IPS DF 6.9 (cell line): ENCODE measurements at places on chromosomes 12 and 14.
A peak's percentile ranks its signal among the peaks of the same experiment; 100 is the strongest.

GRCh38 chr12:42652048-42652447 lies 62.5 kb upstream of the PRICKLE1 start:
- no peaks in the 10 kb centered on the region for H3K36me3 ChIP-seq
- no peak overlapping the region for H3K27ac ChIP-seq

DNA sequence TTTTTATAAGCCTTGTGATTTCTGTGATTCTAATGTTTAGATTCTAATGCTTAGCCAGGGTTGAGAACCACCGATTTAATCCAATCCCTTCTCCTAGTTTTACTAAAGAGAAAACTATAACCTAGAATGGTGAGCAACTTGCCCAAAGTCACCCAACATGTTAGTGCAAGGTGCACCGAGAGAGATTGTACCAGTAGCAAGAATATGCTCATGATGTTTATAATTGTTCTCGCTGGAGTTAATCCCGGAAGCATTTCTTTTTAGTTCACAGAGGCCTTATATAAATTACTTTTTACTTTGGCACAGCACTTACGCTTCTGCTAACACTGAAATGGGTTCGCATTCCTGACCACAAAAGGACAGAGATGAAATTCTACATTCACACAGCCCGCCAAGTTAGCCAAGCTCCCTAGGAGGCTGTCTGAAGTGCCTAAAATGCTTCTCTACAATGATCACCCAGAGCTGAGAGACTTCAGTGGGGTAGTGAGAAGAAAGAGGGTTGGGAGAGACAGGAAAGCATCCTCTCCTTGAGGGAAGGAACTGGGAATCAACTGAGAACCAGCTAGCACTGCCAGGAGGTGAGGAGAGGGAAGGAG lies 579 bp upstream of the BLOC1S1 start:
- peak overlapping the region; percentile 72; the same call in 1 of the 2 replicates for H3K4me3 ChIP-seq
- H3K27ac ChIP-seq: no peak overlapping the region
- H3K36me3 ChIP-seq: no peaks in the 10 kb centered on the region; the same call in 1 of the 2 replicates

DNA sequence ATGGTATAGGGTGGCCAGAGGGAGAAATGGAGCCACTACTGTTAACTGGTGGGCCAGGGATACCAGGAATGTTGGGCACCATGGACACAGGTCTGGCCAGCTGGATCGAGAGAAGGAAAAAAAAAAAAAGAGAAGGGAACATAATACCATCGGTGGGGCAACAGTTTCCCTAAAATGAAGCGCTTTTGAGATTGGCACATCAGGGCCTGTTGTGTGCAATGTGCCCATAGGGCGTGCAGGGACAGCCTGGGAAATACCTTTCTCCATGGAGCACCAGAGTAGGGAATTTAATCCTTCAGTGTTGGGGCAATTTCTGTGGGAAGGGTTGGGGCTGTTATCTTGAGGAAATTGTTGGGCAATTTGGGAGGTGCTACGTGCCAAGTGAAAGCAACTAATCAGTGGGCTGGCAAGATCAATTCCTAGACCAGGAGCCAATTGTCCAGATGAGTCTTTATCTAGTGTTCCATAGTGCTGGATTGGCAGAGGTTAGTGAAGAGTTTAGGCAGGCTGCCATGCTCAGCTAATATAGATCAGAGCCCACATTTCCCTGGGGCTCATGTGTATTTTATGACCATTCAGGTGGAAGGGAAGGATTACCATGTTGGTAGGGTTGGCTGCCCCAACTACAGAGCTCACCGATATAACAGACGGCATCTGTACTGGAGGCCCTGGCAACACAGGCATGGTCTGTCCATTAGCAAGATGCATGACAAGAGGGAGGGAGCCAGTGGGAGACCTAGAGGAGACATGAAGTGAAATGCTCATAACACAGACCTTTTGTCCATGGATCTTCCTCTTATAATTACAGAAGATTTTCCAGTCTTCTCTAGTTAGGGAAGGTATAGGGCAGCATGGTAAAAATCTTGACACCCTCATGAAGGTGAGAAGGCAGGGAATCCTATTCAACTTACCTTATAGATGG lies 25.5 kb upstream of the NPFF start:
- H3K4me3 ChIP-seq: no peak overlapping the region
- DNase-seq: no peak
- H3K36me3 ChIP-seq: peaks cover 5% of the 10 kb centered on the region; the same call in 1 of the 2 replicates
- H3K4me1 ChIP-seq: no peaks in the 10 kb centered on the region

DNA sequence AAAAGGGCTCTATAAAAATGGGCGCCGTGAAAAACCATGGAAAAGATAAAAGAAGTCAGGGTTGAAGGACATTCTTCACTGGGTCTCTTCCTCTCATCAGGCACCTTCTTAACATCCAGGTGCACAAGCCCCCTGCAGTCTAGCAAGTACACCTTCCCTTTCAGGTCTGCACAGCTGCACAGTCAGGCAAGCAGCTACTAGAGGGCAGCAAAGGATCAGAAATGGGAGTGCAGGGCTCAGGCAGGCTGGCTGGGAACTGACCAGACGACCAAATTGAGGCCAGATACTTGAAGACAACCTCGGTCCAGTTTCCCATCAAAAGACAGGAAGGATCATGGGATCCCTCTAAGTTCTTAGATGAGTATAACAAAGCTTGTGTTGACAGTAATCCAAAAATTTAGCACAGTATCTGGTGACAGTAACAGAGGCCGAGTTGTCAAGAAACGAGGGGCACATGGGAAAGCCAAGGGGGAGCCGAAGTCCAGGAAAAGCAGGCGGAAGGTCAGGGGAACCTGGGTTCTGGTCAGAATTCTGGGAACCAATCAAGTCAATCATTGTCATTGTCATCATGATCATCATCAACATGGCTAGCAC lies 10.1 kb upstream of the GRIP1 start:
- peaks cover 2% of the 10 kb centered on the region; the same call in 1 of the 2 replicates for H3K4me1 ChIP-seq
- H3K27ac ChIP-seq: no peak overlapping the region
- no peak overlapping the region for H3K4me3 ChIP-seq
- DNase-seq: peak; percentile 71
- no peaks in the 10 kb centered on the region for H3K27me3 ChIP-seq
- H3K36me3 ChIP-seq: no peaks in the 10 kb centered on the region

- no peak overlapping the region for H3K27ac ChIP-seq
- no peaks in the 10 kb centered on the region; the same call in 1 of the 2 replicates for H3K27me3 ChIP-seq
- peaks cover 4% of the 10 kb centered on the region; the same call in 1 of the 2 replicates for H3K4me1 ChIP-seq
- DNase-seq: no peak
Observed at GRCh38 chr12:53344824-53345485, 8.8 kb upstream of the SP7 start.

- no peaks in the 10 kb centered on the region for H3K4me1 ChIP-seq
- H3K27me3 ChIP-seq: no peaks in the 10 kb centered on the region
- no peak overlapping the region for H3K27ac ChIP-seq
- H3K36me3 ChIP-seq: no peaks in the 10 kb centered on the region
- H3K4me3 ChIP-seq: no peak overlapping the region
- DNase-seq: no peak
Observed at GRCh38 chr12:29831173-29831572, 47.4 kb upstream of the TMTC1 start.

DNA sequence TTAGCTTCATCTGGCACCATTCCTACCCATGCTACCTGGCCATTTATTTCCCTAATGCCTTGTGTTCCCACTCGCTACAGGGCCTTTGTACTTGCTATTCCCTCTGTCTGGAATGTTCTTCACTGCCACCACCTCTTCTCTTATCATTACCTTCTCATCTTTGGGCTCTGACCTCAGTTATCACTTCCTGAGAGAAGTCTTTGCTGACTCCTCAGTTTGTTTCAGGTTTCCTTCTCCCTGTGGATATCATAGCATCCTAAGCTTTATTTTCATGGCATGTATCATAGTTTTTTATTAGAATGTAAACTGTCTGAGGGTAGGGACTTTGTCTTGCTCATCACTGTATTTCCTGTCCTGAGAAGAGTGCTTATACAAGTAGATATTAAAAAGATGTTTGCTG lies 29.7 kb downstream of the SPATS2 start:
- H3K4me1 ChIP-seq: no peaks in the 10 kb centered on the region
- no peak for DNase-seq
- no peaks in the 10 kb centered on the region for H3K27me3 ChIP-seq
- H3K27ac ChIP-seq: no peak overlapping the region

DNA sequence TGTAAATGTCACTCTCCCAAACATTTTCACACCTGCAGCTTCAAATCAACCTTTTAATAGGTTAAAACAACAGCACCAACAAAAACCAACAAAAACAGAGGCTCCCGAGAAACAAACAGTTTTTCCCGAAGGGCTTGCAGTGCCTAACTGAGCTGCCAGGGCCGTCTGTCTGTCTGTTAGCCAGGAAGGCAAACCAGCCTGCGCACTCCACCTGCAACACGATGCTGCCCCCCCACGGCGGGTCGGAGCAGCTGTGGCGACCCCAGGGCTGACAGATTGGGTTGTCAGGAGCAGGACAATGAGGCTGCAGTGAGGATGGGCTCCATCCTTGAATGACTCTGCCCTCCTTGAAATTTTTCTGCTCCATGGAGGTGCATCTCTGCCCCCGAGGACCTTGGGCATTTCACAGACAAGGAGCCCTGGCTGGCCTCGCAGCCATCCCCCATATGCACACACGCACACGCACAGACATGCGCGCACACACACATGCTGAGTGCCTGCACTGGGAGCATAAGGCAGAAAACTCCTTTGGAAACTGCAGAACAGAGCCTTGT lies 2.6 kb downstream of the RTL1 start:
- peaks cover 4% of the 10 kb centered on the region for H3K4me1 ChIP-seq
- peak overlapping the region; percentile 16; the same call in 1 of the 2 replicates for H3K4me3 ChIP-seq

DNA sequence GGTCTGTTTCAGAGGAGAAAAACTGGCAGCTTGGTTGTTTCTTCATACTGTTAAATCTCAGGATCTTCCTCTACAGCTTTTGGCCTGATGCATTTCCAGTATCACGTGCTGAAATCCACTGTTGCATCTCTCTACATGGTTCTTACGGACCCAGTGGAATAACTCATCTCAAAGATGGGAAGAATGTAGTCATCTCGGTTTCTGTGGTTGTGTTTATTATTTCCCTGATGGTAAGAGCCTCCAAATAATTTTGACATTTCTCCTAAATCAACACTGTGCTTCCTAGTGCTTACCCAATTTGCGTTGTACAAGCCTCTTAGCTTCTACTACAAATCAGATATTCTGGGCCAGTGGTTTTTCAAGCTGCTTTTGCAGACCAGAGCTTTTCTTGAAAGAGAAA lies 812.8 kb downstream of the C12orf50 start:
- no peak overlapping the region for H3K4me3 ChIP-seq
- H3K27me3 ChIP-seq: no peaks in the 10 kb centered on the region
- no peaks in the 10 kb centered on the region for H3K4me1 ChIP-seq
- no peak for DNase-seq
- H3K27ac ChIP-seq: no peak overlapping the region

DNA sequence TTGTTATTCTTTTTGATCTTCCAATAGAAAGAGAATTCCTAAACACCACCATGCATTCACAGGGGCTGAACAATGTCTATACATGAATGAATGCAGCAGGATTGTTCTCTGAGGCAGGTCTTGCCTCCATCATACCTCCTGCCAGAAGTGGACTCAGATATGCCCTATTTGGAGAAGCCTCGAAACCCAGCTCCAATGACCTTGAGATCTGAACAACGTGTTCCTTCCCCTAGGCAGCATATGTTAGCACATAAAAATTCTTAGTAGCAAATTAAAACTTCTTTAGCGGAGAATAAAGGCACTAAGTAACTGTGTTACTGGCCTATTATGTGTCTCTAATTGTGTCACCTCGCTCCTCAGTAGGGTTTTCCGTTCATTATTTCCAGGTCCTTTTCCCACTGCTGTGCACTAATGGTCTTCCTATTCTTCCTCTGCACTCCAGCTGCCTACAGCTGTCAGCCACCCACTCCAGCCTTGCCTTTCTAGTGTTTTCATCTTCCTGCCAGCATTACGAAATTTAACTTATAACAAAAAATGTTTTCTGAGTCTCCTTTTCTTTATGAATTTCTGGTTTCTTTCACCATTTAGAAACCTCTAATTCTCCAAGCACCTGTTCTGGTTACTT lies 62.6 kb upstream of the IGF1 start:
- H3K36me3 ChIP-seq: no peaks in the 10 kb centered on the region
- no peaks in the 10 kb centered on the region for H3K4me1 ChIP-seq
- no peak overlapping the region for H3K27ac ChIP-seq
- H3K27me3 ChIP-seq: no peaks in the 10 kb centered on the region
- H3K4me3 ChIP-seq: no peak overlapping the region
- no peak for DNase-seq

DNA sequence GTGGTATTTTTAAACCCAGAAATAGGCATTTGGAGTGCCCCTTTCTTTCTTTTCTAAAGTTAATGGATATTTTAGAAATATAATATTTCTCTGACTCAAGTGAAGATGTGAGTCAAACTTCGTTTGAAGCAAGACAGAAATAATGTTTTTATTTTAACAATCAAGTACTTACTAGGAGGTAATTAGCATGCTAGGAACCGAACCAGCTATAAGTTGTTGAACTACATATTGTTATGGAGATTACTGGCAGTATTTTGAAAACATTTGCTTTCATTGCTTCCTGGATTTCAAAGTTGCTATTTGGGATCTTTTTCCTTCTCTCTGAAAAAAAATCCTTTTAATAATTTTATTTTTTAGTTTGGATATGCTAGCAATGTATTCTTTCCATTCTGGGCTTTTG lies 225.2 kb downstream of the NEDD1 start:
- no peak overlapping the region for H3K4me3 ChIP-seq
- H3K4me1 ChIP-seq: no peaks in the 10 kb centered on the region
- no peaks in the 10 kb centered on the region for H3K36me3 ChIP-seq
- no peaks in the 10 kb centered on the region for H3K27me3 ChIP-seq
- DNase-seq: no peak
- H3K27ac ChIP-seq: no peak overlapping the region

DNA sequence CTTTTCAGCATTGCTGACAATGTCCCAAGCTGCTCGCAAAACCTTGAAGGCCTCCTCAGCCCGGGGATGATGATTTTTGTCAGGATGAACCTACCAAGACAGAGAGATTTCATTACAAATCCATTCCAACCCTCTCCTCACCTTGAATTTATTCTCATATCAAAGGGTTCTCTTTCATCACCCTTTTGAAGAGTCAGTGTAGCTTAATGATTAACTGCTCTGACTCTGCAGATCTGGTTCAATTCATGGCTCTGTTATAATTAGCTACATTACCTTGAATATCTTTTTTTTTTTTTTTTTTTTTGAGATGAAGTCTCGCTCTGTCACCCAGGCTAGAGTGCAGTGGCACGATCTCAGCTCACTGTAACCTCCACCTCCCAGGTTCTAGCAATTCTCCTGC lies 5.6 kb downstream of the ORMDL2 start:
- H3K27ac ChIP-seq: no peak overlapping the region
- DNase-seq: no peak
- no peak overlapping the region for H3K4me3 ChIP-seq
- H3K27me3 ChIP-seq: no peaks in the 10 kb centered on the region
- H3K4me1 ChIP-seq: no peaks in the 10 kb centered on the region; the same call in 1 of the 2 replicates
- peaks cover 14% of the 10 kb centered on the region; the same call in 1 of the 2 replicates for H3K36me3 ChIP-seq
